ENCODE measurements at places on chromosomes 5 and 9.

GRCh38 chr5:124730381-124730780 lies 16.1 kb downstream of the ZNF608 start:
- no peak for DNase-seq

GRCh38 chr5:11904265-11904906 lies at the start of gene CTNND2:
Gene CTNND2, minus strand, starts transcription at chr5:11904446. Its CDS starts 593 bp downstream, at chr5:11903853.
- DNase-seq = peak; percentile 89

DNA sequence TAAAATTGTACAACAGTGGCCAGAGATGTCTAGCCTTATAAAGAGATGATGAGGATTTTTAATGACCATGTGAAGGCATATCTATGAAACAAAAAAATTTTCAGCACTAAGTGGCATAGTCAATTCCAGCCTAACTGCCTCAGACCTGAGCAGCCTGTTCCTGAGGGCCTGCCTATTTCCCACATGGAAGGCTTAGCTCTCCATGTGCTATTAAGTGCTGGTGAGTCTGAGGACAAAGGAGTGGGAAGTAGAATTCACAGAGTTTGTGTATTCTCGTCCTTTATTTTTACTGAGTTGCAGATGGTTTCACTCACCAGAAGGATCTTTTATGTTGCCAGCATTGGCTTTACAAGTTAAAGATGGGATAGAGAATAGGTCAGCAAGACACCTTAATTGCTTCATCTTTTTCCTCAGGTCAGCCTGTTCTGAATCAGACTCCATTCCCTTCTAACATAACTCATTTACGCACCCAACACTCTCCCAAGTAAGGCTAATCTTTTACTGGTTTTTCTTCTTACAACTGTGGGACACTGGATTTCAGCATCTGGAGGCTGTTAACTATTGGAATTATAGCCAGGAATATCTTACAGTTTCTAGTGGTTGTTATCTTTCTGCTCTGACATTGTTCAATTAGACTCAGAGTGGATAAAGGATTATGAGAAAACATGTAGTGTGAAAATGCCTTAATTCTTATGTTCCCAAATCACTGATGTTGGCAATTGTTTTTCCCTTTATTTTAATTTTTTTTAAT lies 76.8 kb downstream of the ISOC1 start:
- no peak for DNase-seq

DNA sequence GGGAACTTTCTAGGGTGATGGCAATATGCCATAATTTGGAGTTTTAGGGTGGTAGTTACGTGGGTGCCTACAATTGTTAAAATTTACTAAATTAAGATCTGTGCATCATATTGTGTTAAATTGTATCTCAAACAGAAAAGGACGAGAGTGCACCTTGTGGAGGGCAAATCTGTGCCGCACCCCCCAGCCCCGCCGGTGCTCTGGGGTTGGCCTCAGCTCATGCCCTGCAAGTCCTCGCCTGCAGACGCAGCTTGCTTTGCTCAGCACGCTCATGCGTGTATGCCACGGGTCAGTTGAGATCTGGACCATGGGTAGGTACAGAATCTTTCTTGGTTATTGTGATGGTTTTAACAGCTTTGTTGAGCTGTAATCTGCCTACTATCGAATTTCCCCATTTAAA lies 33.7 kb upstream of the FCN1 start:
- no peak for DNase-seq

GRCh38 chr5:12204761-12205160 lies 300.5 kb upstream of the CTNND2 start:
- DNase-seq = no peak

DNA sequence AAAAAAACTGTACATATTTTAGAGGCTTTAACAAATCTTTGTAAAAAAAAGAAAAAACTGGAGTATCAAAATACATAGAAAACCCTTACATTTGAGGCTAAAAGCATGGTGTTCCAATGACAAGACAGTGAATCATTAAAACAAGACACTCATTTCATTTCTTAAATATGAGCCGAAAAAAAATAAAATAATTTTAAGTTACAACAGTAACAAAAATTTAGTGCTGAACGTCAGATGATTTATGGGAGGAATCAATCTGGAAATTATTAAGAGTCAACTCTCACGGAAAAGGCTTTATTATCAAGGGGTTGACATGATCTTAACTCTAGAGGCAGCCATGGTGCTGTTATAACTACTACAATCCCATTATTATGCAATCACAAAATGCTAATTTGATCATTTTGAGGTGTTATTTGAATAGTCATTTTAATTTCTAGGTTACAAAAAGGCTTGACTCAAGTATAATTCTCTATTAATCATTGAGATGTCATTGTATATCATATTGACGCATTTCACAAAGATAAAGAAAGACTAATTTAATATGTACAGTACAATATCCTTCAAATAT lies 51.9 kb downstream of the MAPKAP1 start:
- no peak for DNase-seq

DNA sequence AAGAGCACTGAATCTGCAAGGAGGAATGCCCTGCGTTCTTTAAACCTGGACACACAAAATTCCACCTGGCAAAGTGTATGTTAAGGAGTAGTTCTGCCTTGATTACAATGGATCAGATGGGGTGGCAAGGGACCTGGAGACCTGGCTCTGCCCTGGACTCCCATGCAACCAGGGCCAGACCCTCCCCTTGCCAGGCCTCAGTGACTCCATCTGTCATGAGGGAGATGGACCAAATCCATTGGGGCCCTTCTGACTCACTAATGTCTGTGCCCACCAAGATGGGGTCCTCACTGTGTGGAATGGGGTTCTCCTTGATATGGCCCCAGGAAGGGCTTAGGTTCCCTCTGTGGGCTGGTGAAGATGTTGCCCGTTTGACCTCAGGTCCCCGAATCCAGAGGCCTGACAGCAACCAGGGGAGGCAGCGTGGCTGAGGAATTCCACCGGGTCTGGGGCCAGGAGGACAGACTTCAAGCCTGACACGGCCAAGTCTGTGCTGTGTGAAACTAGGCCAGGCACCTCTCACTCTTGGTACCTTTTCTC lies 100.3 kb downstream of the PAX5 start:
- DNase-seq = no peak

- no peak for DNase-seq
Measured at GRCh38 chr5:178502401-178503100, 87.6 kb downstream of the COL23A1 start.

DNA sequence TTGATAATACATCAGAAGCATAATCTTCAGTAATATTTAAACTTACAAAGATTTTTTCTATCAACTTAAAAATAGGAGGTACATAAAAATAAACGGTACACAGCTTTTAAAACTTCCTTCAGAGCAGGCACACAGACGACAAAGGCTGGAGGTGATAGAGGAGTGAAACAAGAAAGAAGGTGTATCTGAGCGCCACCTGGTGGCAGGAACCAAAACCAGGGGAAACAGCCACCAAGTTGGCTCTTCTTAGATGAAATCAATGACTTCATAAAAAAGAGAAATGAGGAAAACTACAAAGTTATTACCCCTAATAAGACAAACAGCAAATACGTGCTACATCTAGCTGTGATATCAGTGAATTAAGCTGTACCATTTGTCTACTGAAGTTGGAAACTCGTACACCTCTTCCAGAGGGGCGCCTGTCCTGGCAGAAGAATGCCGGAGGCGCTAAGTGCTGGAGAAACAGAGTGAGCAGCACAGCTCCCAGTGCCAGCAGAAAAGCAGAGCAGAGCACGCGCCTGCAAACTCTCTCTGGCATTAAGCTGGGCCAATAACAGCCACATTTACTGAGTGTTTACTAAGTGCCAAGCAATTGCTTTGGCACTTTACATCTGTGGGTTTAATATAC lies 85.9 kb downstream of the SETX start:
- peak; percentile 60 for DNase-seq

DNA sequence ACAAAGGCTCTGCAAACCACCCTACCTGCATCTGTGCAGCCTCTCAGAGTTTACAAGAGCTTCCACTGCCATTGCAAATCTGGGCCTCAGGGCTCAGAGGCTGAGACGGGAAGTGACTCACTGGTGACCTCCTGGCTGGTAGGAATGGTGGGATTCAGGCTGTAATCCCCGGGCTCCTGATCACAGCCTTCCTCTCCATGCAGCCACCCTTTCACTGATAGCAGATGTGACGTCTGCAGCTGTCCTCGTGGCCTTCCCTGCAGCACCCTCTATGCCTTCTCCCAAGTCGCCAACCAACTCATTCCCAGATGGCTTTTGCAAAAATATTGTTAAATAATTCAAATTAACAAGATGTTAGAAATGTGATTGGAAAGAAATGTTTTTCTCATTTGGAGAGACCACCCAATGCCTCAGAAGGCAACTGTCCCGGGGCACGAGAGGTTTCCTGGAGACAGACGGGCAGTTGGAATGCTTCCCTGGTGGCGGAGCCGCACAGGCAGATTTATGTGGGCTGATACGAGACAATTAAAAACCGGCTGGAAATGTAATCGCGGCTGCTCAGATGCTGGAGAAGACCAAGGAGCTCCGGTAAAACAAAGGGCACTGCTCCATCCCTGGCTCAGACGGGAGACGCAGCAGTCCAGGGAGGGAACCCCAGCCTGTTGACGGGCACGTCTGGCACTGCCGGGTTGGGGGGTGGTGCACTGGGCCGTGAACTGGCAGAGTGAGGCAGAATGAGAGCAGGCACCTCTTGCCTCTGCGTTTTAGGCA lies 34.4 kb upstream of the SLC25A51 start:
- no peak for DNase-seq

DNA sequence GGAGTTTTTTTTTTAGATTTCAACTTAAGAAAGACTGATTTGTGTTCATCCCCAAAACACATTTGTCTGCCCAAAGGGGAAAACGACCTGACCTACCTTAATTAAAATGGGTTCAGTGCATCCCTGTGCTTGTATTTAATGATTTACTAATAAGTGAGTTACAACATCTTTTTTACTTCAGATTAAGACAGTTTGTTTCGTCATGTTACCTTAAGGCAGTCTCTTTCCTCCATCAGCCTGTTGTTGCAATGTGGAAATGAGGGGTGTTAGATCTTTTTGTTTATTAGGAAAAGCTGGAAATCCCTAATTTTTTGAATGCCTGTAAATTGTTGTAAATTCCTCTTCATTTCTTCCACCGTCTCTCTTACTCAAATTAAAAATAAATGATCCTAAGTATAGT lies 177.5 kb downstream of the GDNF start:
- no peak for DNase-seq

DNA sequence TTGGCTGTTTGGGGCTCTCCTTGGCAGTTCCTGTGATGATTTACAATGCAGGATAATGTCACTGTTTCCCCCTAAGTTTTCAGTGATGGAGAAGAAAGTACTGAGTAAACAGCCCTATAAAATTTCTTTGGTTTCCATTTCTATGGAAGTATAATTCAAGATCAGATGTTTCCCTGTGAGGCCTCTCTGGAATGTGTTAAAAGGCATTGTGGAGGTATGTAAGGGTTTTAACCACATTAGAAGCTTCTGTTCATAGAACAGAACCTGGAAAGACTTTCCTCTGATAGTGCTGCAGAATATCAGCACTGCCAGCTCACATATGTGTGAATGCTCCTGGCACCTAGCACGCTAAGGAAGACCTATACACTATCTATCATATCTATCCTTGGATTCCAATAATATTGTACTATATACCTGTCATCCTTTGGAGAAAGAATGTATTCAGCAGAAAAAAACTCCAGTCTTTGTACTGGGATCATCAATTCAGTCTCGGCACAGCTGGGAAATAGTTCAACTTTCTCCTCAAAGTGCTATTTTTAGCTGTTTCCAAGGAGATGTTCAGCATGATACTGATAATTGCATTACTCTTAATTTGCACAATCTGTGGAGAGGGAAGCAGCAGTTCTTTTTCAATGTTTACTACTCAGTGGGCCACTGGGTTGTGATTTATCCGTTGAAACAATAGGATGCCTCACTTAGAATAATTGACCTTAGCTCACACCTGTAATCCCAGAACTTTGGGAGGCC lies 21.9 kb downstream of the TTC1 start:
- no peak for DNase-seq

GRCh38 chr9:134319306-134320125 lies 6.7 kb upstream of the RXRA start:
- DNase-seq = no peak

- DNase-seq = no peak
Measured at GRCh38 chr5:90949469-90950358, 391.1 kb downstream of the ADGRV1 start.

- DNase-seq = no peak
Measured at GRCh38 chr5:37055383-37055990, 178.9 kb downstream of the NIPBL start.

GRCh38 chr5:169074839-169075238 lies 226.1 kb downstream of the SLIT3 start:
- no peak for DNase-seq

DNA sequence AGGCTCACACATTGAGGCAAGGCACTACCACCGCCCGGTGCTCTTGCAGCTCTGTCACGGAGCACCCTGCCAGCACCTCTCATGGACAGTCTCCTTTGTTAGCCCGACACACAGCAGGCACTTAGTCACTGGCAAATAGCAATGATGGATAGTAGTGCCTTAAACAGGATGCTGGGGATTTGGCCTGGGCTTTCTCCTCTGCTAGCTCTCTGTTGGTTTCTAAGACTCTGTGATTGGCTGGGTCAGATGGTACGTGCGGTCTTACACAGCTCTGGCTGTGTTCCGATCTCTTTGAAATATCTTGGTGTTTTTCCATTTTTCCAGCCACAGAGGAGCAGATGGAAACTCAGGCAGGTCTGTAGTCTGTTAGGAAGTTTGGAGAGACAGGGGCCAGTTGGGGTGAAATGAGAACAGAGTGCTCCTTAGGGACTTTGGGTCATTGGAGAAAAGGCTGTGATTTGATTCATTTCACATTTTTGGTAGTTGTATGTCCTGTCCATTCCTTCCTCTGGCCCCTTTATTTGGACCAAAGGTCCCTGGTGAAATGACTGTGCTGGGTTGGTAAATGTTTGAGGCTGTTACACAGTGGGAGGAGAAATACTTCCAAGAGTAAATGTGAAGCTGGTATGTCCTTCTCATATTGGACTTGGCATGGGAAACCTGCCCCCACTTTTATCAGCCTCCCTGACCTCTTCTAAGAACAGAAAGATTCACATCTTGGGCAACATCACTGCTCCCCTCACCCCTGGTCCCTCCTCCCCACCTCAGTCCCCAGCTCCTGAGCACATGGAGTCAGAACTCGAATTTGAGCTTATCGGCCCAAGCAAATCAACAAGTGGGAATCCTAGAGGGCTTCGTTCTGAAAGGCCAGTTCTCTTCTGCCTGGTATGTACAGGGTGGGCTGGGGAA lies 3.4 kb downstream of the SMIM3 start:
- DNase-seq = no peak

DNA sequence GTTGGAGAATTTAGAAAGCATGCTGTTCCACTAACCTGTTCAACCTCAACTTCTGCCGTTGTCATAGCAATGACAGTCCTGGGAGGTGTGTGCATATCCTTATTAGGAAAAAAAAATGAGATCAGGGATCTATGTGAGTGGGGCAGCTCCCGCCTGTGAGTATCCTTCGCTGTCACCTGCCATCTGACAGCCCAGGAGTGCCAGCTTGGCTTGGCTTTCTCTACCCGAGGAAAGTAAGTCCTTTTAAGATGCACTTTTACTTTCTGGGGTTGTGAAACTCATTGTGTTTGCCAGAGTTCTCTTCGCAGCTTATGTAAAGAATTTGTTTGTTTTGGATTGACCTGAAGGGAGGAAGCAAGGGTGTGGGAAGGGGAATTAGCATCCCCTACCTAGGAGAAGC lies 21.8 kb downstream of the PCDHAC2 start:
- DNase-seq = no peak
